Stimulated activated CD4-positive, alpha-beta T cell treated with anti-CD3 and anti-CD28 coated beads, Interleukin-12 subunit alpha, Interleukin-12 subunit beta, amount 100 ng/mL, for 24 hours (primary cell): ENCODE measurements at places on chromosomes 5 and 9.

- DNase-seq: no peak
These were observed 22.2 kb downstream of the ELL2 start for GRCh38 chr5:95939465-95939864.

GRCh38 chr9:286071-286740 is 71.5 kb downstream of the DOCK8 start:
- no peak for DNase-seq

GRCh38 chr5:149782018-149782894 is 52.1 kb downstream of the PPARGC1B start:
- no peak for DNase-seq

DNA sequence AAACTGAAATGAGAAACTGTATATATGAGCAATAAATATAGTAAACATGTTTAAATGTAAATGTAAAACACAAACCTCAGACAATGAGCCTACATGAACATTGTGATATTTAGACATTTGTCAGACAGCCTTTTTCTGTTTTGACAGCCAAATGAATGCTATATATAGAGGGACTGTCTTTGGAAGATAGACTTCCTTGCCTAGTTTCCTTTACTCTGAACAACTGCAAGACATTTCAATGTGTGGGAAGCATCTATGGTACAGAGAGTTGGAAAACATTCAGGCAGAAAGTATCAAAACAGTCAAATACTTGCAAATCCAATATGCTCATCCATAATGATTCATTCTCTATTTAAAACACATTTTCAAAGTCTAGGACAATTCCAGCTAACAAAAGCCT is 31.7 kb upstream of the TUSC1 start:
- no peak for DNase-seq

- no peak for DNase-seq
These were observed 948.9 kb upstream of the ARRDC3 start for GRCh38 chr5:92332039-92332438.

GRCh38 chr9:93223260-93224180 is 39.6 kb downstream of the WNK2 start:
- no peak for DNase-seq

GRCh38 chr9:89502038-89502601 is 4.2 kb upstream of the SEMA4D start:
- no peak for DNase-seq
